ENCODE measurements at places on chromosomes 7 and 10. TPM values are rescaled to one million over a fixed set of nuclear protein-coding genes. Genes with fewer than 3 reads are reported as not detected.

Gene BZW2
- total RNA-seq = 65.6 TPM

- no peak for DNase-seq
Observed at GRCh38 chr7:35839860-35840854, 39.3 kb downstream of the SEPTIN7 start.

- DNase-seq = no peak
Observed at GRCh38 chr10:31146491-31147209, 115.0 kb upstream of the ZNF438 start.

- no peak for DNase-seq
Observed at GRCh38 chr10:64014281-64014680, 493.1 kb downstream of the REEP3 start.

- DNase-seq = no peak
Observed at GRCh38 chr7:66847879-66848790, 72.9 kb upstream of the TMEM248 start.

DNA sequence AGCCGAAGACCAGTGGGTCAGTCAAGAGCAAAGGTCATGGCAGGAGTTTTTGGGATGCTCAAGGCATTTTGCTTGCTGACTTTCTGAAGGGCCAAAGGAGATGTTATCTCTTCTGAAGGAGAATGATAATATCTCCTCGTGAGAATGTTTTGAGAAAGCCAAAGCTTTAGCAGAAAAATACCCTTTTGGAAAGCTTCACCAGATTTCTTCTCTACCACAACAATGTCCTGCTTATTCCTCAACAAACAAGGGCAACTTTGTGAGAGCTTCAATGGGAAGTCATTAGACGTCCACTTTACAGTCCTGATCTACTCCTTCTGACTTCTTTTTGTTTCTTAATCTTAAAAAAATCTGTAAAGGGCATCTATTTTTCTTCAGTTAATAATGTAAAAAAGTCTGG is 132.8 kb upstream of the DNAJB12 start:
- DNase-seq = no peak

Gene SFRP5
- total RNA-seq = 1.5 TPM

DNA sequence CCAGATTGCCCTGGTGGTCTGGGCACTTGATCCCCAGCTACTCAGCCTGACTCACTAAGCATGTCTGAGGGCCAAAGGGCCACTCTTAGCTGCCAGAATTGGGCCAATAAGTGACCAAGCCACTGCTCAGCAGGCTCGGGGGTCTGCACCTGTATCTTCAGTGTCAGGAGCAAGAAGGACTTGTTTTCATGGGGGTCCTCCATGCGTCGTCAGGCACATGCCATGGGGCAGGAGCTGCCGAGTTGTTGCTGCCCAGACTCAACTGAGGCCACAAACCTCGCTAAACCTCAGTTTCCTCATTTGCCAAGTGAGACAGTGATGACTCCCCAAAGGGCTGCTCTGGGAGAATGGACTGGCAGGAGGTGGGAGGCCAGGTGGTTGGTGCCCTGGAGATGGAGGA is 158.6 kb upstream of the GDF10 start:
- no peak for DNase-seq

GRCh38 chr10:89062861-89063260 is 72.3 kb downstream of the FAS start:
- DNase-seq = no peak

DNA sequence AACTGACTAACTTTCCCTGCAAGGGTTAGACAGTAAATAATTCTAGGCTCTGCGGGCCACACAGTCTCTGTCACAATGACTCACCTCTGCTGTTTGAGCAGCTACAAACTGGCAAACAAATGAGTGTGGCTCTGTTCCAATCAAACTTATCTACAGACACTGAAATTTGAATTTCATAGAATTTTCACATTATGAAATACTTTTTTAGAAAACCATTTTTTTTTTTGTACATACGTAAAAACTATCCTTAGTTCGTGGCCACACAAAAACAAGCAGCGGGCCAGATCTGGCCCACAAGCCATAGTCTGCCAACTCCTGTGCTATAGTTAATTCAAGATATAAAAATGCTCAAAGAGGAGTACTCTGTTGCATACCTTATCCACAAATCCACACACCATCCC is 32.6 kb downstream of the PIP4K2A start:
- no peak for DNase-seq

Gene PTPRZ1
- total RNA-seq = 180 TPM

Gene SBDS
- 32.6 TPM for total RNA-seq

GRCh38 chr10:70122742-70123141 is 9.9 kb downstream of the AIFM2 start:
- no peak for DNase-seq

GRCh38 chr7:17532861-17533404 is 234.5 kb downstream of the AHR start:
- DNase-seq = no peak

Gene ACTL6B
- 58.7 TPM for total RNA-seq

Gene IRF5
- total RNA-seq = 2.5 TPM

Gene INHBA
- total RNA-seq = 3.2 TPM

Gene MNX1
- not detected for total RNA-seq

Gene TSPAN33
- total RNA-seq = 13.6 TPM

Gene CALML3
- 0.09 TPM for total RNA-seq

Gene ABCB1
- 10.4 TPM for total RNA-seq

GRCh38 chr7:30879139-30880124 is 32.2 kb upstream of the AQP1 start:
- DNase-seq = no peak

DNA sequence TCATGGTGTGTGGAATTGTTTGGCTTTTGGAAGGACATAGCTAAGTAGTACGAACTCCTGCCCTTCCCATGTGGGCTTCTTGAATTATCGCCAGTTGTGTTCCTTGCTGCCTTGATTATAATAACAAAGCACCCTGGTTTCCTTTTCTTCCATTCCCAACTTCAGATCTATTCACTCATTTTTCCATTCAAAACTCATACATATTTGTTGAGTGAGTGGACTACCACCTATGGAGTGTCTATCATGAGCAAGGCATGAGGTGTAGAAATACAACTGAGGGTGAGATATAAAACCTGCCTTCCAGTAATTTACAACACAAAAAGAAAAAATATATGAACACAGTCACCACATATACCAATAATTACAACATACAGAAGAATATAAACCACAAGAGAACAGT is 4.9 kb upstream of the COL17A1 start:
- no peak for DNase-seq

- DNase-seq = no peak
Observed at GRCh38 chr10:123409426-123409825, 255.2 kb downstream of the BUB3 start.

GRCh38 chr7:70583965-70584883 is 547.7 kb upstream of the GALNT17 start:
- DNase-seq = no peak

- DNase-seq = no peak
Observed at GRCh38 chr7:73517241-73517995, 4.7 kb downstream of the BAZ1B start.

Gene GPER1
- 0.73 TPM for total RNA-seq

Gene PTEN
- 220 TPM for total RNA-seq

DNA sequence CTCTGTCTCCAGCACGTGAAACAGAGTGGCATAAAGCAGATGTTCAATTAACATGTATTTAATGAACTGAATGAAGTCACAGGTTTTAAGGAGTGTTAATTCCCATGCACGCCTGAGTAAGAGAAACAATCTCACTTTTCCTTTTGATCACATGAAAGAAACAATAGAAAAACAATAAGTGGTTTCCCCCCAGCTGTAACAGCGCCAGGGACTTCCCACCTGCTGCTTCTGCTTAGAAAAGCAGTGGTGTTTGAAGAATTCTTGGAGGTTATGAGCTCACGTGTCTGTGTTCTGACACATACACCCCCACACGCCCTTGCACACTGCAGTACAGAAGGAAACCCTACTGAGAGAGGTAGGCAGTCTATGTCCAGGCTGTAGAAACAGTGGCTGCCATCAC is 51.3 kb upstream of the FRMD4A start:
- no peak for DNase-seq

Gene NUDT5
- total RNA-seq = 28.7 TPM

GRCh38 chr7:4386190-4386589 is 295.9 kb upstream of the FOXK1 start:
- no peak for DNase-seq

Gene ADRA2A
- 8.5 TPM for total RNA-seq

- DNase-seq = no peak
Observed at GRCh38 chr10:101968286-101968939, 87.6 kb downstream of the ARMH3 start.

DNA sequence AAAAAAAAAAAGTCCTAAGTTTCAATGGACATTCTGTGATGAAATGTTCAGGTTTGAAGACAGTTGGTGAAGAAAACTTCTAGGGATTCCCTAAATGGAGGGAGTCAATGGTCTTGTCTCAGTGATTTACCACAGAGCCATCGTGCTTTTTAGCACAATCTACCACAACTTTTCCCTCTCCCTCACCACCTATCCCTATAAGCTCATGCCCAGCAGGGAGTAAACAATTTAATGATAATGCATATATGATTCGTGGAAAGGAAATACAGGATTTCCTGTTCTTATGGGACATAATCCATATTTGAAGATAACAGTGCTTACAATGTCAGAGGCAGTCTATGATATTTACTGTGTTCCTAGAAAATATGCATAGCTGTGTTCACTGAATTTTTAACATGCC is 38.4 kb upstream of the CD36 start:
- no peak for DNase-seq

DNA sequence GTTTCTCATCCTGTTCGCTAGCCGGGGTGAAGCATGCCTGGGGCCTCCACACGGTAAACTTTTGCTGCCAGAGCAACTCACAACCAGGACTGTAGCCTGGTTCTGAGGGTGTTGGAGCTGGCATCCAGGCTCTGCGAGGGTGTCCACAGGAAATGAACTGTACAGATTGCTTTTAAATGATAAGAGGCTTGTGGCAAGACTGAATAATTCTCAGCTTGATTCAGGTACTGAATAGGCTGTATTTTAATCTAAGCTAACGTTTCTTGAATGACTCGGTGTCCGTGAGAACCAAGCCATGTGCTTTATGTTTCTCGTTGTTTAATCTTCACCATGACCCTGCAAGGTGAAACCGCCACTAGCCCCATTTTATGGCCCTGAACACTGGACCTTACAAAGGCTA is 49.3 kb downstream of the EEPD1 start:
- no peak for DNase-seq

DNA sequence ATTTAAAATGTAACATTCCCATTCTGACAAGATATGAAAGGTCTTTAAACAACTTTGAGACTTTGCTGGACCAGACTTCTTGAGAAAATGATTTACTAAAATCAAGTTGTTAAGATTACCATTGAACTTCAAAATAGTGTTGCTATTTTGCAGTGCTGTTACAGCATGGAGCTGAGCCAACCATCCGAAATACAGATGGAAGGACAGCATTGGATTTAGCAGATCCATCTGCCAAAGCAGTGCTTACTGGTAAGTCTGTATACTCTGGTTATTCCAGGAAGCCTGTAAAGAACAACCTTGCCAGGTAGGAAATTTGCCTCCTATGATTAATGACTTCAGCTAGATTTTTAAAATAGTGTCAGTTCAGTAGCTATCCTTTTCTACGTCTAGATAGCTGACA is 18.8 kb downstream of the TNKS2 start:
- DNase-seq = peak; percentile 46

Gene CCDC136
- total RNA-seq = 79.1 TPM

DNA sequence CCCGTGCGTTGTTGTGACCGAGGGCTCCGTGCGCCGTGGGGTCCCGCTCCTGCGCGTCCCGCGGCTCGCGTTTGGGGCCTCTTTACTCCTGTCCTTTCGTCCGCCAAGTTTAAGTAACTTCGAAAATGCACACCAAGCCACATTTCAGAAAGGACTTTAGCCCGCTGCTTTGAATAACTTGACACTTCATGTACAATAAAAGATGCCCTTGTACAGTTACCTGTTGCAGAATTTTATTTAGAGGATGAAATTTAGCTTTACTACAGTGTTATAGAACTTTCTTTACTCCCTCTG is 459 bp downstream of the SUGCT start:
- DNase-seq = no peak

- DNase-seq = no peak
Observed at GRCh38 chr10:12782537-12782936, 219.0 kb downstream of the CCDC3 start.

Gene ADCYAP1R1
- total RNA-seq = 56.7 TPM

GRCh38 chr10:944034-944831 is 12.7 kb upstream of the LARP4B start:
- no peak for DNase-seq

GRCh38 chr7:148485618-148486017 is 104.9 kb upstream of the C7orf33 start:
- no peak for DNase-seq

Gene FANK1
- 4.4 TPM for total RNA-seq

GRCh38 chr10:93267521-93267920 is 193.8 kb downstream of the CYP26A1 start:
- DNase-seq = no peak

DNA sequence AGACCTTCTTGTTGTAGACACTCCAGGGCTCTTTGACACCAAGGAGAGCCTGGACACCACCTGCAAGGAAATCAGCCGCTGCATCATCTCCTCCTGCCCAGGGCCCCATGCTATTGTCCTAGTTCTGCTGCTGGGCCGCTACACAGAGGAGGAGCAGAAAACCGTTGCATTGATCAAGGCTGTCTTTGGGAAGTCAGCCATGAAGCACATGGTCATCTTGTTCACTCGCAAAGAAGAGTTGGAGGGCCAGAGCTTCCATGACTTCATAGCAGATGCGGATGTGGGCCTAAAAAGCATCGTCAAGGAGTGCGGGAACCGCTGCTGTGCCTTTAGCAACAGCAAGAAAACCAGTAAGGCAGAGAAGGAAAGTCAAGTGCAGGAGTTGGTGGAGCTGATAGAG is 5.5 kb downstream of the GIMAP7 start:
- DNase-seq = no peak

Gene AEBP1
- 11.3 TPM for total RNA-seq

Gene FIS1
- total RNA-seq = 45.4 TPM

Gene PLEKHA1
- 34.0 TPM for total RNA-seq

DNA sequence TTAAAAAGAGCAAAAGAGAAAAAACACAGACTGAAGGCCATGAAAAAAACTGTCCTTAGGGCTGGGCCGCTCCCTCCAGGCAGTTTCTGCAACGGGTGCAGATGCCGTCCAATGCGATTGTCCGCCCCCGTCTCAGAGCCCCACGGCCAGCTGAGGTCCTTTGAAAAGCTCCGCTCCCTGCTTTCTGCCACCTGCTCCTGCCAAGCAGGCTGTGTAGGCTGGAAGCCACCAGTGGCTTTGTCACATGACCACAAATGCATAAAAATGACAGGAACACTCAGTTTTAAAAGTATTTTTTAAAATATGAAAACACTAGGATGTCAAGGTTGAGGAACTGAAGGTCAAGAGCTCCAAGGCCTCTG is 71.7 kb downstream of the AMZ1 start:
- peak; percentile 46 for DNase-seq

- DNase-seq = no peak
Observed at GRCh38 chr7:78226059-78226719, 427.6 kb downstream of the PHTF2 start.

Gene NPC1L1
- not detected for total RNA-seq

GRCh38 chr7:94578614-94579013 is 69.0 kb downstream of the CASD1 start:
- DNase-seq = no peak

Gene AGAP3
- total RNA-seq = 69.8 TPM
